ENCODE measurements at places on chromosomes 4 and X.

DNA sequence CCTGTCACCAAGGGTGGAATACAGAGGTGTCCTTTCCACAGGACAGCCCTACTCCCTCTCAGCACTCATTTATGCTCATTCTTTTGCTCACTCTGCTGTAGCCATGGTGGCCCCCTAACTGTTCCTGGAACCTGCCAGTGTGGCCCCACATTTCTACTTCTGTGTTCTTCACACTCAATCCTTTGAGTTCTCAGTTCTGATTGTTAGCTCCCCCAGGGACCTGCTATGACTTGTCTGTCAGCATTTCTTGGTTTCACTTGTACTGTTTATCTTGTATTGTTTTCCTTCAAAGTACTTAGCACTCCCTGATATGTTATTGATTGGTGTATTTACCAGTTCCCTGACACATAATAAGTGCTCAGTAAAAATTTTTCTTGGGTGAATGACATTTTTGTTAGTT is 14.9 kb downstream of the VBP1 start:
- no peak for DNase-seq

GRCh38 chr4:100166297-100167039 is 23.8 kb downstream of the DDIT4L start:
- DNase-seq = no peak

GRCh38 chr4:131367441-131367840 is 1781.7 kb upstream of the PCDH10 start:
- DNase-seq = no peak

DNA sequence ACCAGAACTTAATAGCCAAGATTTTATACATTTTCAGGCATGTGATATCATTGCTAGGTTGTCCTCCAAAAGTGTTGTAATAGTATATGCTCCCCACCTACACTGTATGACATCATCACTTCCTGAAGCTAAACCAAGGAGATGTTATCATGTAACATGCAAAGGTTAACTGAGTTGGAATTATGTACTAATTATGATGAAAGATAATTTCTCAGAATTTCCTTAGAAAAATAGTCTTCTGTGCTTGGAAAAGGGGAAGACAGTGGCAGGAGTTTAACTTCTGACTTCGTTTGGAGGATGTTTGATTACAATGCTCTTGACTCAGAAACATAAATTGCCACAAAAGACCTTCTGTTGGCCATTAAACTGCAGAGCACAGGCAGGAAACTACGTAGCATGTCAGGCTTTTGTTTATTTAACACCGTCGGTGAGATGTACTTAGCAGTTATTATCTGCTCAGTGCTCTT is 83.6 kb upstream of the GUCY1A1 start:
- DNase-seq = no peak

GRCh38 chr4:41257257-41257901 is 651 bp downstream of the UCHL1 start:
- peak; percentile 78 for DNase-seq

Measured in NCI-H187 (cell line).